ENCODE measurements at places on chromosomes 11 and 22.

DNA sequence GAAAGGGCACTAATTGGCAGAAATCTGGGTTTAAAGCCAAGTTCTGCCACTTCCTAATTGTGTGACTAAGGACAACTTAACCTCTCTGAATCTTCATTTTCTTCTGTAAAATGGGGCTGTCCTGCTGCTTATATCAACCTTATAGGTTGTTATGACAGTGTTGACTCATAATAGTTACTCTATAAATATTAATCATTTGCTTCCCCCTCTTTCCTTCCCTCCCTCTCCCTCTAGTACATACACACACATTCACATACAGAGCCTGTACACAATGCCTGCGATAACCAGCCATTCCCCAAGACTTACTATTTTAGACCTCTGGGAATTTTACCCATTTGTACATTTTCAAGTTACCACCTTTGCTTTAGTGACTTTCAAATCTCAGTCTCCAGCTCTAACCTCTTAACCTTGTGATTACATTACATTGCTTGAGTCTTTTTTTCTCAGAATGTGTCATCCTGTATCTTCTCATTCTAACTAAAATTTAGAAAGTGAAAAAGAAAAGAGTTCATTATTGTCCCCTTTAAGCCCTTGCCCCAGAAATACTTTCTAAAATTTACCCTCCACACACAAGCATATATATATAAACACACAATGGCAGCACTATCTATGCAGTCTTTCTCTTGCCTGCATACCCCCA is 31.9 kb downstream of the GDPD4 start:
- DNase-seq: no peak

DNA sequence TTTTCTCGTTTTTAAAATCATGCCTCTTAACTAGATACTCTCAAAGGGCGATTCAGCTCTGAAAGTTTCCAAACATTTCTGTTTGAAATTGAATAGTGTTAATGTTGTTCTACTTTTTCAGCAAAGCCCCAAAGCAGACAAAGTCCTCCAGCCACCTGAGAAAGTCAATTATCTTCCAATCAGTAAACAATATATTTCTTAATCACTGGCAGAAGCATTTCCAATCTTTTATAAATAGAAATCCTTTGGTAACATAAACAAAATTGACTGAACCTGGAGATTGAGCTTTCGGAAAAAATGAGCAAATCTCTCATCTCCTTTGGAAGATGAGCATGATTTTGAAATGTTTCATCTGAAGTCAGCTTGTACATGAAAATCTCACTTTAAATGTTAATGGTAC is 84.4 kb upstream of the FIBIN start:
- DNase-seq: no peak

DNA sequence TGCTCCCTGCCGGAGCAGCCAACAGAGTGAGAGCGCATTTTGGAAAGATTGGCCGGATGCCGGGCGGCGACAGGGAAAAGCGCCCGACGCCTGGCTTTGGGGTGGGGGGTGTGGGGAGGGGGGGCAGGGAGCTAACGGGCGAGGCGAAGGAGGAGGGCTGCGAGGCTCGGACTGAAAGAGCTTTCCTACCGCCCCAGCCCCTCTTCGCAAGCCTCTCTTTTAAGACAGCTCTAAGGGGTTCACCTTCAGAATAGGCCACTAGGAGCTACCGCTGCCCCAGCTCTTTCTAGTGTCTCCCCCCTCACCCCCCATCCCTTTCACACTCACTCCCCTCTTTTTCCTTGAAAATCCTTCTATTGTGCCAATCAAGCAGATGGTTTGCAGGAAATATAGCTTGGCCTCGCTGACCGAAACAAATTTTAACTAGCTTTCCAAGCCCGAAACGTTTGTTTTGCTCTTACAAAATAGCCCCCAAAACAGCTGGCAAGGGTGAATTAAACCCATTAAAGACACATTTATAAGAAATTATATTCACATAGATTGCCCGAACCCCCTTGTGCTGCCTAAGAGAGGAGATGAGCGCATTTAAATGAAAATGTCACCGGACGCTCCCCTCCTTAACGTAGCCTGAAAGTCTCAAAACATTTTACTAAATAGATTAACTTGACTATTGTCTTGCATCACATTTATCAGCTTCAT is 3.7 kb upstream of the DBX1 start:
- DNase-seq: no peak

DNA sequence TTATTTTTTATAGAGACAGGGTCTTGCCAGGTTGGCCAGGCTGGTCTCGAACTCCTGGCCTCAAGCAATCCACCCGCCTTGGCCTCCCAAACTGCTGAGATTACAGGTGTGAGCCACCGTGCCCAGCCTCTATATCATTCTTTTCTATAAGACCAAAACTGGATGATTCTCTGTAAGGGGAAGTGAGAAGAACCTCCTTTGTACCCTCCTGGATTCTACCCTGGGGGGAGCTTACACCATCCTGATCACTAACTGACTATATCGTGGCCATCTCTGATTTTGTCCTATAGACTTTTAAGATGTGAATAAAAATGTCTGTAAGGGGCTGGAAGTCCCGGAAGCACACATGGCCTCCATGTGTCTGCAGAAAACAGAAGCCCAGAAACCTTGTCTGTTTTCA is 9.1 kb downstream of the PIWIL4 start:
- DNase-seq: no peak

GRCh38 chr11:1829039-1829820 is 5.6 kb upstream of the SYT8 start:
- DNase-seq: no peak

DNA sequence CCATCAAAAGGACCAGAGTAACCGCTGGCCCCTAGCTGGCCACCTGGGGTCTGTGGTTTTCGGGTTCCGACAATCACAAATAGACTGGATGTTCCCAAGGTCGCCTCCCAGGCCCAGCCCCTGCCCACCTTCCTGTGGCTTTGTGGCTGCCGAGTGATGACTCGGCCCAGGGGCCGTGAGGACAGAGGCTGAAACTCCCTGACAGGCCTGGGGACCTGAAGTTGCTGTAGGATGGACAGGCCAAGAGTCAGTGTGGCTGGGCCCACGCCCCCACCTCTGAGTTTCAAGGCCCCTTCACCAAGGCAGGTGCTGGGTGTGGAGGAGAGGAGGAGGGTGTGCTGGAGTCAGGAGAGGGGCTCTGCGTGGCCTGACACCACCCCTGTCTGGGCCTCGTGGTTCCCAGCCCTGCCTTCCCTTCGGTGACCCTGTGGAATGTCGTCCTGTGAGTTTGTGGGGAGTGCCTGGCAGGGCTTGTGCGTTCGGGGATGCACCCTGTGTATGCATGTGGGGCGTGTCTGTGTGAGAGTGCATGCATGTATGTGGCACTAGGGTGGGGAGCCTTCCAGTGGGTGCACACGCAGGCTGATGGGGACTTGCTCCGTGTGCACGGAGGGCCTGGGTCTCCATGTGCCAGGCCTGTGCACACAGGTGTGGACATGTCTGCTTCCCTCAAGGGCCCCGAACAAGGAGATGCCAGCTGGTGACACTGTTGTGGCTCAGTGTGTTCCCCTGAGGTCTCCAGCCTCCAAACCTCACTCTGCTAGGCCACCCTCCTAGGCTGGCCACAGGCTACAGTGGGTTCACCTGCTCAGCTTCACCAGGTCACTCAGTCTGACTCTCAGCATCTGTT is 8.4 kb upstream of the MGAT3 start:
- DNase-seq: no peak

DNA sequence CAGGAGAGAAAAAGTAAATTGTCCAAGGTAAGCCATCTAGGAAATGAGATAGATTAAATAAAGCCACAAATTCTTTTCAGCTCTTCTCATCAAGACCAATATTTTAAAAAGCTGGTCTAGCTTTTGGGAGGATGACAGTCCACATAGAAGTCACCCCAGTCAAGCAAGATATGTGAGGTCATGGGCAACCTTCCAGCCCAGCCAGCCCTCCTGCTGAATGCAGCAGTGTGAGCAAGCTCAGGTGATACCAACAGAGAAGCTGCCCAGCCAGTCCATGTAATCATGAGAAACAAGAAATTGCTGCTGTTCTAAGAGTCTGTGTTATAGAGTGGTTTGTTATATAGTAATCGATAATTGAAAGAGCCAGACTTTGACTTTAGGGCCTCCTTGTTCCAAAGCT is 28.7 kb downstream of the KCNE3 start:
- no peak for DNase-seq

- no peak for DNase-seq
These were observed 40.1 kb upstream of the CXCR5 start for GRCh38 chr11:118843565-118843964.

DNA sequence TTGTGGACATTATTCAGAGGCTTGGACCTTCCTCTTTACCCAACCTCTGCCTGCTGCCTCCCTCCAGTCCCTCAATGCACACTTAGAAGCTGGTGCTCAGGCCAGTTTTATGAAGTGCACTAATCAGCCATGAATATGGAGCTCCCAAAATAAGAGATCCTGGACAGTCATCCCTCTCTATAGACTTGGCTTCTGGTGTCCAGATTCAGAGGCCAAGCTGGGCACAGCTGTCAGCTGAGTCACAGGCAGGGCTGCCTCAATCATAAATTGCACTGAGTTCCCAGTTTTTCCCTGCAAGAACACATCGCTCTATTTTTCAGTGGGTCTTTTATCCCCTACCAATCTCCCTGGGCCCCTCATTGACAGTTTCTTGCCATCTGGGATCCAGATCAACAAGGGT is 161.7 kb upstream of the CADM1 start:
- no peak for DNase-seq

Data from NT2/D1 (cell line).